Stimulated activated CD8-positive, alpha-beta memory T cell treated with anti-CD3 and anti-CD28 coated beads, Interleukin-4, amount 100 ng/mL, for 1 hour (primary cell): ENCODE measurements at places on chromosomes 7 and 10.

DNA sequence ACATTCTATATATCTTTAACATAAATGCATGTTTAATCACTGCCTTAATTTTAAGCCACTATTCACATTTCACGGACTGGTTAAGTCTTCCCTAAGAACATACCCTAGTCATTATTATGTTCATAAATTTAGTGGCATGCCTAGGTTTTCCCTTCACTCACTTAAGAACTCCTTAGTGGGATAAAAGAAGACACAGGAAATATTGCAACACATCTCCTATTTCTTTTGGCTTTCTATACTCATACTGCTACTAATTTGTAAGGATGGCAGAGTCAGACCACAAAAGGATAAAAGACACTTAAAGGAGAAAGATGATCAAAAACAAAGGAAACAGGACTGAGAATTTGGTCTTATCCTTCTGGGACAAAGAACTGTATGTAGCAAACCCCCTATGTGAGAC lies 951.4 kb downstream of the SORCS3 start:
- DNase-seq, result no peak

GRCh38 chr7:41114131-41114530 lies 588.8 kb downstream of the INHBA start:
- DNase-seq, result no peak

DNA sequence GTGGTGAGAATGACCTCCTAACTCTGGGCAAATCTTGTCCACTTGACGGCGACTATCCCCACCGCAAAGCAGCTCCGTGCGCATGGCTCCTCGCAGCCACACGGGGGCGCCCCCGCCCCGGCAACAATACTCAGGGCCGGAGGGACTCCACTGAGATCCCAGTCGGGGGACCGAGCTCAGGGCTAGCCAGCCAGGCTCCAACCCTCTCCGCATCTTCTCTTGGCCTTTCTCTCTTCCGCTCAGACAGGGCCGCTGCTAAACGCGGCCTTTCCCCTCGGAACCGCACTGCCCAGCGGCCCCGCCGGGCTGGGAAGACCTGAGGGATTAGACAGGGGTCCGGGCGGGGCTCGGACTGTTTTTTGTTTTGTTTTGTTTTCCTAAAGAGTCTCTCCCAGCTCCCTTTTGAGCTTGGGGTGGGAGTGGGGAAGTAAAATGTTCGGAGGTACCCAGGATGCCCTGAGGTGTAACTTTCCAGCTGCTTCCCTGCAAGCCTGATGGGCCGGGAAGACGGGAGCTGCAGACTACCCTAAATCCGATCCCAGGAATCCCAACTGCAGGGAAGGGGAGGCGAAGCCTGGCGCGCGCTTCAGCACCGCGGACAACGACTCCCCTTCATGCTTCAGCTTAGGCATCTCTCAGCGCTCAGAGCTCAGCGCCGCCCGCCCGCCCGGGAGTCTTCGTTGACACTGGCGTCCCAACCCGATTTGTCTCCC lies 2.7 kb downstream of the KCNIP2 start:
- DNase-seq, result no peak

GRCh38 chr10:60385399-60385738 lies 4.3 kb downstream of the ANK3 start:
- DNase-seq, result no peak

DNA sequence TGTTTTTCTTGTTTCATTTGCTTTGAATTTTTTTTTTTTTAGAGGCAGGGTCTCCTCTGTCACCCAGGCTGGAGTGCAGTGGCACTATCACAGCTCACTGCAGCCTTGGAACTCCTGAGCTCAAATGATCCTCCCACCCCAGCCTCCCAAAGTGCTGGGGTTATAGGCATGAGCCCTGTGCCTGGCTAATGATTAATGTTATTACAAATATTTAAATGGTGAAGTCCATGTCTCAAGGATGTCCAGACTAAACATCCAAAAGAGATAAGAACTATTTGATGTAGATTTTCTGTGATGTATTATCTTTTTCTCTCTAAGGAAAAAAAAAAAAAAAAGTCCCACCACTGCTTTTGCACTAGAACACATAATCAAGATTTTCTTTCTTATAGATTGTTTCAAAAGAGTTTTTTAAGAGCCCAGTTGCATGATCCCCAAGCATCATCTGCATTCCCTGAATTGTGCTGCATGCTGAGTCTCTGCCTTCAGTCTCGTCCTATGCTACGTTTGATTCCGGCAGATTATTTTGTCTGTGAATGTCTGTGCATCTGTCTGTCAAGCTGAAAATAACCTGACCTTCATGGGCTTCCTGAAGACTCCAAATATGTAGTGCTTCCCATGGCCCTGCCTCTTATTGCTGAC lies 33.4 kb downstream of the MACROH2A2 start:
- DNase-seq, result no peak

GRCh38 chr10:70677620-70678249 lies 5.4 kb downstream of the ADAMTS14 start:
- no peak for DNase-seq

DNA sequence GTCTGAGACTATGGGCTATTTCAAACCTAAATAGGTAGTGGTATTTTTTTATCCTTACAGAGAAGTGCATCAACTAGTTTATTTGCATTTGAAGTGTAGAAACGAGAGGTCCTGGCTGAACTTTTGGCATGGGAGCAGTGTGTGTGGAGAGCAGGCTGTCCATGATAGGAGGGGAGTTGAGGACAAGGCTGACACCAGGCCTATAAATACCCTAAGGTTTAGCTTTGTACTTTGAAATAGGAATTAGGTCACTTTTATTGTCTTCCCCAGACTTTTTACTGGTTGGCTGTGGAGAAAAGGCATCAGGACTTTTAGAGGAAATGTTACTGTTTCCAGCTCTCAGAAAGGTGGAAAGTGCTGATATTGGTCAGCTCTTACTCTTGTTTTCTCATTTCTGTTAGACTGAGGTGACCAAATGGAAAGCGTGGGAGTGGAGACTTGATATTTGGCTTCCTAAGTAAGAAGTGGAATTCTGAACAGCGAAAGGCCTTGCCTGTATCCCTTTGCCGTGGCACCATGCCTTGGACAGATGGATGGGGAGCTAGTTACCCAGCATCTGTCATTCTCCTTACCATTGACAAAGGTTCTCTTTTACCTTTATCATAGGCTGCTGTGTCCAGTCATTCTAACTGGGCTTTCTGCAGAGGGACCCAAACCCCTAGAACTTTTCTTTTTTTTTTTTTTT lies 46.0 kb downstream of the GBF1 start:
- DNase-seq, result no peak

DNA sequence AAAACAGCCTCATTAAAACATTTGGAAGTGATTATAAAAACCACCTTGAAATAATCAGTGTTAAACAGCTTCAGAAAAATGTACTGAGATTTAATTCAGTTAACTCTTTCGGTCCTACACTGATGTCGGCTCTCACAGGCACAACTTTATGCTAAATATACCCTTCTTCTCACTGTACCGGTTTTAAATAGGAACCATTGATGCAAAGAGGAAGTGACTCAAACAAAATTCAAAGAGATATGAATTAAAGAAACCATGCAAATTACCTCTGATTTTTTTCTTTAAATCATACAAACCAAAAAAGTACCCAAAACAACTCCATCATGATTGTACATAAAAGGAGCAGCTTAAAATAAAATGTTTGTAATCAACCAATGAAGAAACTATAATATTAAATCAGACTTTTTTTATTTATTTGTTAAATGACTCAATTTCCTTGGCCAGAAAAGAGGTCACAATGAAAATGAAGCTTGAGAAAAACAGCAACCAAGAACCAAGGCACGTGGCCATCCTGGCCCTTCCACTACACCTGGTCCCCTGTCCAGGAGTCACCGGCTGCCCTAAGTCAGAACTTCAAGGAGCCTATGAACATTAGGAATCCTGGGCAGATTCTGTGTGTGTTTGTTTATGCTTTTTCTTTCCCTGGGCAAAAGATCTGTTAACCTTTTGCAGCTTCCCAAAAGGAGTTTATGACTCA lies 73.0 kb upstream of the CABCOCO1 start:
- no peak for DNase-seq

DNA sequence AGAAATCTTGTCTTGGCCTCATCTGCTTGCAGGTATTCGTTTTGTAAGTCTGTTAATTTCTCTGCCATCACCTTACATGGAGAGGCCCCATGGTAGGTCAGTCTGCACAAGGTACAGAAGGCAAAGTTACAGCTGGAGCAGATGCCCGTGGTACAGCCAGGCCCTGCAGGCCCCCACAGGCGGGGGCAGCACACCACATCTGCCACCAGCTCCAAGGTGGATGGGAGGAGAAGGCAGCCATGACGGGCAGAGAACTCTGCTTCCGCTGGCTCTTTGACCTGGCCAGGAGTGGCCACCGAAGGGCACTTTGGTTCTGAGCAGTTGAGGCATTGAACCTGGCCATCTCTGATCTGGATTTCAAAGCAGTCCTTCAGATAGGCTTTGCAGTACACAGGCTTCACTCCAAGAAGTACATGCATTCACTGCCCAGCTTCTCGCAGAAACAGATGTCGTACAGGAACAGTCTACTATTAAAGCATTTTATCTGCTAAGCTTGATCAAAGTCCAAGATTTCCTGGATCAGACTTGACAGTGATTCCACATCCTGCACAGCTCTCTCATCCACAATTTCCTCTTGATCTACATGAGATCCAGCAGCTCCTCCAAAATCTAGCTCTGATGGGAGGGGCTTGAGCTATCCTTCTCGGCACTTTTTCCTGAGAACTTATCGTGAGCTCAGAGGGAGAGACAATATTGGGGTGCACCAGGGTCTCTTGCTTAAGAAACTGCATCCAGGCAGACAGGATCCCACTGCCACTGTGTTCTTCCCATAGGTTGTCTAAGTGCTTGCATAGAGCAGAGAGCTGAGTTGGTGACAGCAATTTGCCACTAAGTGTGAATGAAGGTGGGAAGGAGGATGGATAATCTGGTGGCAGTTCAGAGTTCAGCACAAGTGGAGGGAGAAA lies 120.7 kb downstream of the TRRAP start:
- DNase-seq, result no peak

- no peak for DNase-seq
Measured at GRCh38 chr10:118723466-118723865, 31.3 kb downstream of the CACUL1 start.

DNA sequence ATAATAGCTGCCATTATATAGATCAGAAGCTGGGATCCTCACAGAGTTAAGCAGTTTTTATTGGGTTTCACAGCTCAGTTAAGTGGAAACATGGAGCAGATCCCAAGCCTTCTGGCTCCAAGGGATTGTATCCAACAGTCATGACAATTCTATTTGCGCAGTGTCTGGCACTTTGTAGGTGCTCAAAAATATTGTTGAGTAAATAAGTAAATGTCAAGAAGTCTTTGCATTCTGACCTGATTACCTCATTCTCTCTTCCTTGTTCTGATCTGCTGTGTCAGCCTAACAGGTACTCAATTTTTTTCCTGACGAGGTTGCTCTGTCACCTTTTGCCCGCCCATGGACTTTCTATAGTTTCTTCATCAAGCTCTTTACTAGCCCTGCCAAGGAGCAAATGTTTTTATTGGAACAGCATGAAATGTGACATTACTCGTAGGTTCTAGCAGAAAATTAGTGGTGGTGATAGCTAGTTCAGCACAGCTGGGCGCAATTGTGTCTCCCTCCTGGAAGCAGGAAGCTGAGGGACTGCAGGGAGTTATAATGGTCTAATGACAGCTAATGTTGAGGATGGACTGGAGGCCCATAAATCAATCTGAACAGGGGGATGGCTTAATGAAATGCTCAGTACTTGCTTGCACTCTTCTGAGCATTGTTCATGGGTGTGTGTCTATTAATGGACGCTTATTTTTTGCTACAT lies 680.2 kb downstream of the CCSER2 start:
- DNase-seq, result no peak

DNA sequence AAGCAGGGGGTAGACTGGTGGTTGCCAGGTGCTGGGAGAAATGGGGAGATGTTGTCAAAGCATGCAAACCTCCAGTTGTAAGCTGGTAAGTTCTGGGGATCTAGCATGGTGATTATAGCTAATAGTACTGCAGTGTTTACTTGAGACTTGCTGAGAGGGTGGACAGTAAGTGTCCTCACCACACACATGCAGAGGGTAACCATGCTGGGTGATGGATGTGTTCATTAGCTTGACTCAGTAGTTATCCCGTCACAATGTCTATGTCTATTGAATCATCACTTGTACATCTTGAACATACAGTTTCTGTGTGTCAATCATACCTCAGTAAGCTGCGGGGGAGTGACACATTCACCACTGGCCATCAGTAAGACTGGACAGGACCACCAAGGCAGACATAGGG lies 42.1 kb downstream of the GSDME start:
- no peak for DNase-seq

GRCh38 chr7:29987811-29988317 lies 1.7 kb downstream of the SCRN1 start:
- no peak for DNase-seq

DNA sequence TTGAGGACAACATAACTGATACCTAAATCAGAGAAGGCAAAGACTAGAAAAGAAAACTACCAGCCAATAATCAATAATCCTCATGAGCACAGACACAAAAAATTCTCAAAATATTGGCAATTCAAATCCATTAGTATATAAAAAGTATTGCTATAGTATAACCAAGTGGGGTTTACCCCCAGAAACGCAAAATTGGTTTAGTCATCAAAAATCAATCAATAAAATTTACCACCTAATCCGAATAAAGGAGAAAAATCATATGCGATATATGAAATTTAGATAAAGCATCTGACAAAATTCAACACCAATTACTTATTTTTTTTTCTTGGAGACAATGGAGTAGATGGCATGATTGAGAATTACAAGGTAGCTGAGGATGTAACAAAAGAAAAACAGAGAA lies 11.2 kb upstream of the ING3 start:
- DNase-seq, result no peak

GRCh38 chr10:79146611-79147130 lies 77.9 kb downstream of the ZMIZ1 start:
- DNase-seq, result no peak

DNA sequence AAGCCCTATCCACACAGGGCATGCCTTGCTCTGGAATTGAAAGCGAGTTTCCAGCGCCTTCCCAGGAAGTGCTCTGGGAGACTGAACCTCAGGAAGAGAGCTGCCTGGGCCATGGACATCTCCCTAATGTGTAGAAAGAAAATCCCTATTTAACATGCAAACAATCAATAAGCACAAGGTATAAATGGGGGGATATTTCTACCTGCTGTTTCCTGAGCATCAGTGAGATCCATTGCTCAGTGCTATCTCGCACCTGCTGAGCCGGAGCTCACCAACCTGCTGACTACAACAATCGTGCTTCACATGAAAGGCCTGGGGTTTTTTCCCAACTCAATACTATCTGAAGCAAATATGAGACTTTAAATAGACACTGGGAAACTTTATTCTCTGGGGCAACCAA lies 584.0 kb downstream of the GLRX3 start:
- no peak for DNase-seq

- no peak for DNase-seq
Measured at GRCh38 chr7:22895140-22895827, 72.6 kb upstream of the TOMM7 start.

GRCh38 chr7:50923476-50923875 lies 140.8 kb upstream of the GRB10 start:
- DNase-seq, result no peak
